ENCODE measurements at places on chromosomes 11 and 22.

DNA sequence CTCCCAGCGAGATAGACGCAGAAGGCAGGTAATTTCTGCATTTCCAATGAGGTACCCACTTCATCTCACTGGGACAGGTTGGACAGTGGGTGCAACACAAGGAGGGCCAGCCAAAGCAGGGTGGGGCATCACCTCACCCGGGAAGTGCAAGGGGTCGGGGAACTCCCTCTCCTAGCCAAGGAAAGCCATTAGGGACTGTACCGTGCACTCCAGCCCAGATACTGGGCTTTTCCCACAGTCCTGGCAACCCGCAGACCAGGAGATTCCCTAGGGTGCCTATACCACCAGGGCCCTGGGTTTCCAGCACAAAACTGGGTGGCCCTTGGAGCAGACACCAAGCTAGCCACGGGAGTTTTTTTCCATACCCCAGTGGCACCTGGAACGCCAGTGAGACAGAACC is 17.2 kb downstream of the TRPC6 start:
- DNase-seq = no peak

GRCh38 chr22:36467042-36467810 is 14.2 kb downstream of the TXN2 start:
- DNase-seq = peak; percentile 80

- no peak for DNase-seq
These were observed 161.0 kb downstream of the FEZ1 start for GRCh38 chr11:125335106-125335505.

DNA sequence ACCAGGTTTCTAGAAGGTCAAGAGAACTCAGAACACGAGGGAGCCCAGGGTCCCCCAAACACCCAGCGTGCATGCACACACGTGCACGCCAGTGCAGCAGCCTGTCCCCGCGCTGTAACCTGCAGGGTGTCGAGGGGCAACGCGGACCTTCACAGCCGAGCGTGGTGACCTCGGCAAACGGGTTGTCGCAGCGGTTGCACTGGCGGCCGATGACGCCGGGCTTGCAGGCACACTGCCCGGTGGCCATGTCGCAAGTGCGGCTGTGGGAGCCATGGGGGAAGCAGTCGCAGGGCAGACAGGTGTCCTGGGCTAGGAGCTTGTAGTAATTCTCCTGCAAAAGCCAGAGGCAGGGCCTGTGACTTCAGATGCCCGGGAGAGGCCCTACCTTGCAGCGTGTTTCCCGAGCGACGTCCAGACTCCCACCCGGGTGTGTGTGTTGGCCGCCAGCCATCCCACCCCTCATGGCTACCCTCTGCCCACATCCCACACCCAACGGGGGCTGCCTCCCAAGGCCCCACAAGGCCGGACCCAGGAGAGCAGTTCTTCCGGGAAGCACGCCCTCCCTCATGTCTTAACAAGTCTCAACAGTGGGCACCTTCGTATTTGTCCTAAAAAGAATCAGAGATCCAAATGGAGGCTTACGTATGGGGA is 56.1 kb downstream of the TRMU start:
- DNase-seq = no peak

DNA sequence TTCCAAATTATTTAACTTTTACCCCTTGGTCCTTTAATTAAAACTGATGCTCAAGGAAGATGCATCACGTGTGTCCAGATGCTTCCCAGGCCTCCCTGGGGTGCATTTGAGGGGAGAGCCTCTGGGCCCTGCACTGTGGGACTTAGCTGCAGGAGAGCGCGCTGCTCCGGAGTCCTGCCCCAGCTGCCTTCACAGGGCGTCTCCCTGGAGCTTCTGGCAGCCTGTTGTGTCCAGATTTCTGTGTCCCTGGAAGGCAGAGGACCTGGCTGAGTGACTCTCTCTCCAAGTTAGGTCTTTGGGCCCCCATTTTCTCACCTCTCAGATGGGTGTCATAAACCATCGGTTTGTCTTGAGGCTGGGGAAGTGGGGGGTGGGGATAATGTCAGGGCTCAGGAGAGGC is 3.0 kb downstream of the ARHGAP8 start:
- no peak for DNase-seq

DNA sequence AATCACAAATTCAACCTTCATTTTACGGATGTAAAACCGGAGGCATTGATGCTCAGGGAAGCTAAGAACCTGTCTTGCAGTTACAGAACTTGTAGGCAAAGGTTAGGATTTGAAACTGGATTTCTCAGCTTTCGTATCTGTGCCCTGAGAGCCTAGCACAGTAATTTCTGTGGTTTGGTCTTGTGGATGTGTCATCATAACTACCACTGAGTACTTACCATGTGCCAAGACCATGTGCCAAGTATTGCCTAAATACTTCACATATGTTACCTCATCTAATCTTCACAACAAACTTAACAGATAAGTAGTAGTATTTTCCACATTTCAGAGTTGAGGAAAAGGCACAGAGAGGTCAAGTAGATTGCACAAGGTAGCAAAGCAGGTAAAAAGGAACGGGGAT is 140.7 kb downstream of the NXPE2 start:
- DNase-seq = no peak

GRCh38 chr22:20298110-20298802 is 21.6 kb downstream of the DGCR6L start:
- DNase-seq = no peak

GRCh38 chr11:45411228-45411946 is 125.2 kb upstream of the SYT13 start:
- DNase-seq = peak; percentile 43

DNA sequence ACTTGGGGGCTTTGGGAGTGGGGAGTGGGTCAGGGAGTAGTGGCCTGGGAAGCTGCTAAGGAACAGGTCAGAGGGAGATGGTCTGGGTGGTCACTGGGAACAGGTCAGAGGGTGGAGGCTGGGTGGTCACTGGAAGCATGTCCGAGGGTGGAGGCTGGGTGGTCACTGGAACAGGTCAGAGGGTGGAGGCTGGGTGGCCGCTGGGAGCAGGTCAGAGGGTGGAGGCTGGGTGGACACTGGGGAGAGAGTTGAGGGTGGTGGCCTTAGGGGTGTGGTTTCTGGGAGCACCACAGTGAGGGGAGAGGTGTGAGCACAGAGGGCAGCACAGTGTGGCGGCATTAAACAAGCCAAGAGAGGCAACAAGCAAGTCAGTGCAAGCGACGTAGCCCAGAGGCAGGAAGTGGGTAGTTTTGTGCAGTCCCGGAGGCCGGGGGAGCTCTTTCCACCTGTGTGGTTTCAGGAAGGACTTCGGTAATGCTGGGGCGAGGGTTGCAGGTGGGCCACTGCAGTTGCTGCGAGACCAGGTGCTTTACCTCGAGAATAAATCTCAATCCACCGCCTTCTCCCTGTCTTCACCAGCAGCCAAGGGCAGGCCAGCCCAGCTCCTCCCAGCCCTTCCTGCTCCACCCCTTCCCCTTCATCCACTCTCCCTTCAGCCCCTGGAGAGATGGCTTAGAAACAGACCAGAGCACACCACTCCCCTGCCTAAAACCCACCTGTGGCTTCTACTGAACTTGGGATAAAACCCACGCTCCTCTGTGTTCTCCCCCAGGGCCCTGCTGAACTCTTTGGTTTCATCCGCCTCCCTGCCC is 3.2 kb upstream of the CACNA1I start:
- DNase-seq = no peak

DNA sequence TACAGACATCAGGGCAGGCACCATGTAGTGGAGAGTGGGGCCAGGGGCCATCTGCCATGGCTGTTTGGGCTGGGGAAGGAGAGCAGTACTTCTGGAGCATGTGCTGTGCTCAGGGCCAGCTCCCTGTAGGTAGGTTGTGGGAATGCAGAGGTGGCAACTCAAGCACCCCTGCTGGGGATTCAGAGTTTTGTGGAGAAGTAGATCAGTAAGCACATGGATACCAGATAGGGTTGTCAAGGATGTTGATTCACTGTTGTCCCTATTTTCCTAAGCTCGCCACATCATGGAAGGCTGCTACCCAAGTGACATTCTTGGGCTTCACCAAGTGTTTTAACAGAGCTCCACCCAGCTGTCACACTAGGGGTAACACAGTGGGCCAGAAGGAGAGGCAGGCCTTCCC is 67.2 kb downstream of the BMAL1 start:
- no peak for DNase-seq

GRCh38 chr22:23763954-23764353 is 1.2 kb downstream of the C22orf15 start:
- DNase-seq = no peak

DNA sequence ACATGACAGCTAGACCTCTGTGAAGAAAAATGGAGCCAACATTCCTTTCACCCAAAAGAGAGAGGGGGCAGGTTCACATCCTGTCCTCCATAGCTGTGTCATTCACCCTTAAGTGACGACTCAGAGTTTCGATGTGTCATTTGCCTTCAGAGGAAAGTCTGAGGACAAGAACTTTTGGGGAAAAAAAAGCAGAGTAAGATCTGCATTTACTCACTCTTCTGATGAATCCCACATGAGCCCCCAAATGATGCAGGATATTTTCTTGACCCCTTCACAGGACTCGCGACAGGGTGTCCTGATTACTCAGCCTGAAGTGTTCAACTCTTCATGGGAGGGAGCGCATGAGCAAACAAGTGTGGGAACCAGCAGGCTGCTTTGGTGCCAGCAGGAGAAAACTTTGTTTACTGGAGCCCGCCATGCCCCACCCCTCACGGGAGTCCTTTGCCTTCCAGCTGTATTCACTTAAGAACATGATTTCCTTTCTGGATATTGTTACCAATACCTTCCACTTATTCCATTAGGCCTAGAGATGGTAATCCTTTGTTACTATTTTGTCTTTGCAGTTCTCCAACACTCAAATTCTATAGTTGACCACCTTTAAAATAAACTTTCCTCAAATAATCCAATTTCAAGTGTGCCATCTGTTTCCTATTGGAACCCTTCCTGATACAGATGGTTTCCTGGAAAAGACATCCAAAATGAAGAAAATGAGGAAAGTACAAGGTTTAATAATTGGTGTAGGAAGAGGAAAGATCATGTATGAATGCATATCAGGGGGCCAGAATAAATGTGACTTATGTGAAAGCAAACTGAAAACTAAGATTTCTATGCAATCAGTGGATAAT is 729.8 kb downstream of the FAM181B start:
- peak; percentile 14 for DNase-seq

DNA sequence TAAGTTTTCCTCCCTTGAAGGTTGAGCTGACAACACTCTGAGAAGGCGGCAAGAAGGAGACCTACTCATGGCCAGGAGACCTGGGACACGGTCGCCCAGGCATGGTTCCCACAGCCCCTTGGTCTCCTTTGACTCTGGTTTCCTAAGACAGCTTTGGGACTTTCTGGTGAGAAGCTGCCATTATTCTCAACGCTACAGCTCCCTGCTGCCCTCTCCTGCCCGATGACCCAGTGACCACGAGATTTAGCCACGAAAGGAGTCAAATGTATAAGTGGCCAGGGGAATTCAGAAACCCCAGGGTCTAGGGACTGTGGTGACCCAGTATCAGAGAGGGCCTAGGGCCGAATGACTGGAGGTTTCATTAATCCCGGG is 699 bp upstream of the SDF2L1 start:
- peak; percentile 64 for DNase-seq

GRCh38 chr11:46521961-46522681 is 71.7 kb downstream of the AMBRA1 start:
- DNase-seq = peak; percentile 7

DNA sequence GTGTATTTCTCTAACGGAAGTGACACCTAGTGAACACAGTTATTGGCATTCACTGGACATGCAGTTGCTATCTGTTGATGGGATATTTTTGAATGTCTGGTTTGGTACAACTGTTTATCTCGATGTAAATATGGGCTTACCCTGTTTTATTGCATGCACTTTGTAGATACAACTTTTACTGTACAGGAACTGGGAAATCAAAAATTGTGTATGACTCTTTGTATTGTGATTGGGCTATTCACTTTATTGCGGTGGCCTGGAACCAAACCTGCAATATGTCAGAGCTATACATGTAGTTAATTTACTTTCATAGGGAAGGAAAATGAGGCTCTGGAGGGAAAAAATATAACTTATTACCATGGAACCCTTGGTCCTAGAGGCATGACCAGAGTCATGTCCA is 380.7 kb upstream of the KIRREL3 start:
- no peak for DNase-seq

GRCh38 chr22:21047035-21047661 is 1.4 kb downstream of the LRRC74B start:
- no peak for DNase-seq

DNA sequence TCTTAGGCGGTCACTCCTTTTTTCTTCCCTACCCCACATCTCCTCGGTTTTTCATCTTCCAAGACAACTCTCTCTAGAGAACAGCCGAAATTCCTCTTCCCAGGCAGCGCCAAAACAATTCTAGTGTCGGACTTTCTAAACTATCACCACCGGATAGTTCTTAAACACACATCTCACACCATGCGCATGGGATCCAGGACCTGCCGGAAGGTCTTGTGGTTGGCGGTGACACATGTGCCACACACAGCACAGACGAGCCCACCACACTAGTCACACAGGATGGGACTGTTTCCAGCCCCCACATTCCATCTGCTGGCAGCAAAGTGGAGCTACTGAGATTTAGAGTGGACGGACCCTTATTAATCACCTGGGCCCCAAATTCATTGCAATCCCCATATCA is 614.9 kb upstream of the CADM1 start:
- DNase-seq = no peak

GRCh38 chr22:37455896-37456295 is 28.6 kb upstream of the ELFN2 start:
- no peak for DNase-seq

GRCh38 chr11:121385688-121386087 is 66.4 kb upstream of the SORL1 start:
- no peak for DNase-seq

DNA sequence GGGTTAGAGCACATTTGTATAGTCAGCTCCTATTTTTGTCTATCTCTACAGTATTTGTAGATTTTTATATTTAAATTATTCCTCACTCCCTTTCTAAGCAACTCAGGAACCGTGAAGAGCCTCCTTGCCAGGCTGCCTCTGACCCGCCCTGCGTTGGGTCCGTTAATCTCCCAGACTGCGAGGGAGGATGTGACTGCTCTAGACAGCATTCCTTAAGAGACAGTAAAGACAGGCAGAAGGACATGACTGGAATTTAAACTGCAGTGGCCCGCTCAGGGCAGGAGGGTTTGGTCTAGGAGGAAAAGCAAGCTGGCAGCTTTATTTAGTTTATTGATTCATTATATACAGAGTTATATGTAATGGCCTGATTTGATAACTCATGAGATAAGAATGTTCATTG is 413.7 kb downstream of the TMEM135 start:
- no peak for DNase-seq

GRCh38 chr22:41862160-41862529 is 29.2 kb downstream of the SREBF2 start:
- DNase-seq = no peak

DNA sequence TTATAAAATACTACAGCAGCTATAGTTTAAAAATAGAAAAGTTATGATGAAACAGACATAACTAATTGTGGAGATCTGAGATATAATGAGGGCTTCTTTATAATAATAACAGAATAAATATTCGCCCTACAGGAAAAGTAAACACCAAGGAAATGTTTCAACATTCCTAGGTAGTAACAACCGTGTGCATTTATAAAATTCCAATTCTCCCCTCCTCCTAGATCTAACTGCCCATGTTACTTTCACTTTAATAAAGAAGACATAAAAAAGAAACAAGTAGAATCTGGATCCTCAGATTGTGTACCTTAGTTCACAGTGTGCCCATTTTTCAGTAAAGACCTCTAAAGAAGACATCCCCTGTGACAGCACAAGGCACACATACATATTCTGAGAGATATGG is 57.8 kb upstream of the MN1 start:
- DNase-seq = no peak

GRCh38 chr11:127616158-127616557 is 615.6 kb upstream of the KIRREL3 start:
- DNase-seq = no peak
